ENCODE measurements at places on chromosomes 12 and 14.

GRCh38 chr14:62251237-62251636 lies 489.0 kb downstream of the SNAPC1 start:
- no peak for DNase-seq

DNA sequence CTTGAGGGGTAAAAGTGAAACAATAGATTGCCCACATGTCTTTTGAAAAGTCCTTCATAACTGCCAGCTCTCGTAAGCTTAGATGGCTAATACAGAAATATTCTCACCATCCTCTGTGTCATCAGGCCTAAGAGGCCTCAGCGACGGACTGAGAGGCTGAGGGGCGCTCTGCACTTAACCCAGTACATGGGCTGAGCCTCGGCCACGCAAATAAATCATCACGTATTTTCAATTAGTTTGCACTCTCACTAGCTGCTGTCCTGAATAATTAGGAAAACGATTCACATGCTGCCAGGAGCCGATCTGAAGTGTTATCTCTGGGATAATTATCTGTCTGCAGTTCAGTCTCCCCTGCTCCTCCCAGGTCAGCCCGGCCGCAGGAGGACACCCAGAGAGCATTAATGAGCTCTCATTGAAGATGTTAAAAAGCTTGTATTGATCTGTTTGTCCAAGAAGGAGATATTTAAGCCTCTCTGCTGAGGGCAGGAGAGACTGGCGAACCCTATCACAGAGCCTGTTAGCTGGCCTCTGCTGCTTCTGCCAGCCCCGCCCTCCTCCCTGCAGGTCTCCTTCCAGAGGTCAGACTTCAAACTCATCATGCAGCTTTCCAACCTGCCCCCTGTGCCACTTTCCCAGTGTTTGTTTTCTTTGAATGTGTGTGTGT lies 1051.3 kb downstream of the VRK1 start:
- DNase-seq = no peak

- DNase-seq = no peak
These were observed 267 bp downstream of the CFAP251 start for GRCh38 chr12:121918679-121919038.

GRCh38 chr14:48805315-48805714 lies 780.9 kb downstream of the RPS29 start:
- no peak for DNase-seq
